ENCODE measurements at places on chromosomes 7 and 10.

DNA sequence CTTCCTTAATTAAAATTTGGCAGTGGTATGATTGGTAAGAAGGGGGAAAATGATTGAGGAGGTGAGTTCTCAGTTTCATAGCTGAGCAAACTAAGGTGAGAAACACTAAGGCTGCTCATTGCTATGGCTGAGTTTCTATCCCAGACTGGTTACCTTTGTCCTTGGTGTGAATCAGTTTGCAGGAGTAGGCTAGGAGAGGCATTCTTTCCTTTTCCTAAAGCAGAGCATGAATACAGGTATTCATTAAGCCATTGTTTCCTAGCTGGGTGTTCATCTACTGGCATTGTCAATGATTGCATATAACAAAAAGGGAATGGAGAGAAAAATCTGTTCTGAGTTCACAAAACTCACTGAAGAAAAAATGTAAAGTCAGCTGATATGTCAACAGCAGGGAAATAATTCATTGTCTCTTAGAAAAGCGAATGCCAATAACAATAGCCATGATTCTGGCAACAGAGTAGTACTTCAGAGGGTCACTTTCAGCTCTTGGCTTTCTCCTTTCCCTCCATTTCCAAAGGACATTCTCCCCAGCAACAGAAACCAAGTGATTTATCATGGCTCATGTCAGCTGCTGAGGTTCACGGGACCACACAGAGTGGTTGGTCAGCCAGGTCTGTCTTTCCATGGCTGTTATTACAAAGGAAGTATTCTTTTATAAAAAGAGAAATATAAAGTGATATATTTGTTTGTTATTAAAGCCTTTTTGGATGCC lies 234.0 kb downstream of the BICC1 start:
- no peak for DNase-seq

GRCh38 chr7:82036146-82036886 lies 266.5 kb upstream of the HGF start:
- no peak for DNase-seq

GRCh38 chr10:117005026-117005526 lies at the start of gene SHTN1:
Gene SHTN1 (minus strand): TSS chr10:117005187. CDS start chr10:117005079, 108 bp downstream.
- peak; percentile 30 for DNase-seq

- DNase-seq = no peak
Observed at GRCh38 chr10:97974100-97974499, 56.3 kb downstream of the CRTAC1 start.

DNA sequence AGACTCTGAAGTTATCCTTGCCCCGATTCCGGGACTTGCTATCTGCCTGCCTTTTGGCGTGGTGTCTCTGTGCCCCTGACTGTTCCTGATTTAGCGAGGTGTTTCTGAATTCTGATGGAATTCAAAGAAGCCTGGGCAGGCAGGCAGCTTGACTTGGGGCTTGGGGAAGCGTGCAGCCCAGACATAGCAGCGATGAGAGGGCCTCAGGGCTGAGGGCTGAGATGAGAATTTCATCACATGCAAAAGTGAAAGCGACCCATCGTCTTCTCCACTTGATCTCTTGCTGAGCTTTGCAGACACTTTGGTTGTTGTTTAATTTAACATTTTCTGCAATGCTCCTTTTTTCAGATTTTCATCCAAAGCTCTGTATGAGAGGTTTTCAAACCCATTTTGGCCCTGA lies 57.8 kb downstream of the TCF7L2 start:
- DNase-seq = no peak

GRCh38 chr10:60203993-60204618 lies 185.6 kb downstream of the ANK3 start:
- DNase-seq = peak; percentile 6
